ENCODE measurements at places on chromosomes 7 and 10.

DNA sequence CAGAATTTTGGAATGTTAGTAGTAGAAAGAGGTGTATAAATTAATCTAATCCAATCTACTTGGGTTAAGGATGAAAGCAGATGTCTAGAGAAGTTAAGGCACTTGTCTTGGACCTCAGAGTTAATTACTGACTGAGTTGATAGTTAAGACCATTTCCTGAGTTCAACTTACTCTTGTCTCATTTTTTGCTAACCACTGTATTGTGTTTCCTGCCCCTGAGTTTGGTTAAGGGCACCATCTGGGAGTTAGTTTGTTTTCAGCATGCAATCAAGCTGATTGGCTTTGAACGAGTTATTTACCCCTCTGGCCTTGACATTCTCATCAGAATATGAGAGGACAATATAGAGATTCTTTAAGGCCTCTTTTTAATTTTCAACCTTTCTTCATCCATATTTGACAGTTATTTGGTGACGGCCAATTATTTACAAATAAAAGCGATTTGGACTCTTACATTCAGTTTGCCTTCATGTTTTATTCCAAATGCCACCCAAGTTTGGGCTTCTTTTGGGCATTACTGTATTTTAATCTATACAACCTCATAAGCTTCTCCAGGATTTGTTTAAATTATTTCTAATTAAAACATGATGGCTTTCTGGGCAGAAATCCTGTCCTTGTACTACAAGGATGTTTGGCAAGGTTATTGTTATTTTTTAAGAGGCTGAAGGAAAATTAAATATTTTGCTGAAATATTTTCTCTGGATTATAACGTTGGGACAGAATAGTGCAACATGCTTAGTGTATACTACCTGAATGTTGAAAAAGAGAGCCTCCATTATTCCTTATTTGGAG is 225.0 kb downstream of the CACNB2 start:
- DNase-seq, result no peak

- no peak for DNase-seq
Observed at GRCh38 chr10:31774928-31775650, 153.5 kb downstream of the ARHGAP12 start.

DNA sequence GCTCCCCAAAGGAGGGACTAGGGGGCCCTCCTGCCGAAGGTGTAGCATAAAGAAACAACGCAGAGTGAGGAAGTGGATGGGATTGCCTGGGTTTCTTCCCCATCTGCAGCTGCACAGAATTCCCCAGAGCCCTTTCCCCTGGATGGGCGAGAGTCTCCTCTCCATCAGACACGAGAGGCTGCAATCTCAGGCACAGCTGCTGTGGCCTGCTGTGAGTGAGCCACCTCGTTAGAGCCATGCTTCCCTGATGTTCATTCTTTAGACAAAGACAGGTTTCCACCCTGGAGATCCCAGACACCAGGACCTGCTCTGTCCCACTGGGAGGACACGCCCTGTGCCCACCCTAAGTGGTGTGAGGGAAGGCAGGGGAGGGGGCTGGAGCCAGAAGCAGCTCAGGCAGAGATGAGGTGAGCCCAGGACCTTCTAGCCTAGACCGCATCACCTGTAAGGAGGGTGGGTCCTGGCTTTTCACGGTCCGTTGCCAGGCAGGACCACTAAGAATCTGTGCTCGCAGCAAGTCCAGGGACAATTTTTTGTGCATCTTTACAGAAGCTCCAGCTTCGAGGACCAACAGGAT is 268.6 kb upstream of the TCERG1L start:
- DNase-seq, result no peak

- no peak for DNase-seq
Observed at GRCh38 chr10:22761569-22762220, 47.3 kb upstream of the PIP4K2A start.

- no peak for DNase-seq
Observed at GRCh38 chr10:91284486-91285090, 64.1 kb downstream of the PCGF5 start.

DNA sequence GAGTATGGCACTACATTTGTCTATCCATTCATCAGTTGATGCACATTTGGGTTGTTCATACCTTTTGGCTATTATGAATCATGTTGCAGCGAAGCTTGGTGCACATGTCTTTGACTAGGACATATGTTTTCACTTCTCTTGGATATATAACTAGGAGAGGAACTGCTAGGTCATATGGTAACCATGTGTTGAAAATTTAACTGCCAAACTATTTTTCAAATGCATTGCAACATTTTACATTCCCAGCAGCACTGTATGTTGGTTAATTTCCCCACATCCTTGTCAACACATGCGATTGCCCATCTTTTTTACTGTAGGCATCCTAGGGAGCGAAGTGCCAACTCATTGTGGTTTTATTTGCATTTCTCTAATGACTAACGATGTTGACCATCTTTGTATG is 183.4 kb downstream of the PRKCQ start:
- DNase-seq, result no peak

- DNase-seq, result no peak
Observed at GRCh38 chr7:988426-988911, 5.5 kb downstream of the CYP2W1 start.

- DNase-seq, result no peak
Observed at GRCh38 chr10:74922921-74923320, 96.5 kb downstream of the KAT6B start.

- DNase-seq, result no peak
Observed at GRCh38 chr7:111718886-111719285, 156.6 kb upstream of the IMMP2L start.

DNA sequence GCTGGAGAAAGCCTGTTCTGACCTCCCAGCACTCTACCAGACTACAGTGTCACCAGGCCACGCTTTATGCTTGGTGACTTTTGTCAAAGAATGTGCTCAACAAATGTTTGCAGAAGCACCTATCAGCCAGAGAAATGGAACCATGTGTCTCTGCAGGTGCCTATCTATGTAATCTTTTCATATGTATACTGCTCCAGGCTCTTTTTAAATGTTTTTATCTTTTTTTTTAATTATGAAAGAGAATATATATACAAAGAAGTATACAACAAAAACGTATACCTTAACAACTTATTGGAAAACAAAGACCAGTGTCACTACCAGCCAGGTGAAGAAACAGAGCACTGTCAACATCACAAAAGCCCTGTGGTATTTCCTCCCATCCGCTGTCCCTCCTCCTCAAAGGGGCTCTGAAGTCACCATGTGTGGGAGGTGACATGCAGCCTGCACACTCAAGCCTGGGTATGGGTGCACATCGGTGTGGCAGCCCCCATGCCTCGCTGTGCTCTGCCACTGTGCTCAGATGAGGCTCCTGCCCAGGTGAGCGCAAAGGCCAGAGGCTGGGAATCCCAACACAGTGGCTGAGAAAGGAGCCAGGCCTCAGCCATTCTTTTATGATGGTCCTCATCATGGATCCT is 120.6 kb downstream of the CLEC2L start:
- no peak for DNase-seq

DNA sequence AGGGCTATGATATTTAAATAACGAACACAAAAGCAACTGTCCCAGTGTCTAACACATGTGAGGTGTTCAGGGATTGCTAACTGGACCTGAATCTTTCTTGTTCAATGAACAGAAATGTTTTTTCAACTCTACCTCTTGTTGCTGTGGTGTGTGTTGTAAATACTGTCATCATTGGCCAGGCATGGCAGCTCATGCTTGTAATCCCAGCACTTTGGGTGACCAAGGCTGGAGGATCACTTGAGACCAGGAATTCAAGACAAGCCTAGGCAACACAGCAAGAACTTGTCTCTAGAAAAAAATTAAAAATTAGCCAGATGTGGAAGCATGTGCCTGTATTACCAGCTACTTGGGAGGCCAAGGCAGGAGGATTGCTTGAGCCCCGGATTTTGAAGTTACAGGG is 1250.9 kb downstream of the TYW1 start:
- no peak for DNase-seq

DNA sequence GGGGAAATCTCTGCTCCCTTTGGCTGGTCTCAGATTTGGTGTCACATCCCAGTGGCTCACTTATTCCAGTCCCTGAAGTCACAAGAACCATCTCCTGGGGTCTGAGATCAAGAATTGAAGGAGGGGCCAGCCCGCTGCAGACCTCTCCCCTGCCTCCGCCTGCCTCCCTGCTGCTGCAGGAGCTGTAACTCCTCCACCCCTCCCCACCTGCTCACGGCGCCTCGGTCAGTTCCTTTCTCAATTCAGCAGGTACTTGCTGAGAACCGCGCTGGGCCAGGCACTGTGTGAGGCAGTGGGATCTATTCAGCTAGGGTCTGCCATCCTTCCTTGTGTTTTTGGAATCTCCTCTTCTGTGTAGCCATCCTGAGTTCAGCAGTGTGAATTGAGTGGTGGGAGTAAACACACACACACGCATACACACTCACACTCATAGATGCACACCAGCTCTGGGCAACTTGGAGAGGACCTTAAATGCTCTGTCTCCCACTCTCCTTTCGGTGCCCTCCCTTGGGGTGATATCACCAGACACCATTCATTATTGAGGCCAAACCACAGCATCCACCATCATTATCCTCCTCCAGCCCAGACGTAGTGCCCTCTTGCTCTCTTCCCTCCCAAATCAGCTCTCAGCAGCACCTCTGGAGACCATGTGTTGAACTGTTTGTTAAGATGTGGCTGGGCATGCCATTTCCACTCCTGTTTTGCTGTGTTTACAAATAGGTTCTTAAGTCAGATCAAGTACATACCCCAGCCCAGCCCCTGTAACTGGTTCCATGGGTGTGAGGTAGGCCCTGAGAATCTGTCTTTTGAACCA is 22.0 kb upstream of the ANKRD2 start:
- DNase-seq, result no peak

DNA sequence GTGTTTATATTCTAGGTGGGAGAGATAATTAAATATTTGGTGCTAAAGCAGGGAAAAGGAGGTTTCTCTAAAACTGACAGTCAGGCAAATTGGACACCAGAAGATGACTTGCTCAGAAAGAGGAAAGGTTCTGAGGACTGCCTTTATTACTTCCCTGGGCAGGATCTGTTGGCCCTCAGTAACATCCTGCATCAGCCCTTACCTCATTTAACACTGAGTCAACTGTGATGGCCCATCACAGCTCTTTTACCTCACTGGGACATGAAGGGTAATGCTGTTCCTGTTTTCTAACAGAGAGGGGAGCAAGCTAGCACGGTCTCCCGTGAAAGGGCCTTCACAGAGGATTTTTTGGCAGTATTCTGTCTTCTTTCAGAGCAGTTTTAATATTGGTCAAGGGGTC is 12.0 kb downstream of the PPP1R17 start:
- no peak for DNase-seq

- no peak for DNase-seq
Observed at GRCh38 chr7:10790910-10791309, 182.8 kb upstream of the PHF14 start.

GRCh38 chr7:121366852-121367431 is 29.2 kb downstream of the FAM3C start:
- peak; percentile 74 for DNase-seq

DNA sequence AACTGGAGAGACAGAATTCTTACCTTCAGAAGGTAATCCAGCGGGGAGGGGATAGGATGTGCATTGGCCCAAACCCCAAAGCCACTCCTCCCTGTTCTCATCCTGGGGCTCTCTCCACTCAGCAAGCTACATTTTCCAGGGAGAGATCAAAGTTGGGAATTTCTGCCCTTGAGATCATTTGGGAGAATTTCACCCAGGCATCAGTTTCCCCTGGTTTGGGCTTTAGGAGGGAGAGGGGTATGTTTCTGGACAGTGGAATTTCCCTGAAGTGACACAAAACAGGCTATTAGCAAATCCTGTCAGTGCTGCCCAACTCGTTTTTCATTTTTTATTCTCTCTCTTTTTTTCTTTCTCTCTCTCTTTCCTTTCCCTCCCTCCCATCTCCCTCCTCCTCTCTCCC is 35.7 kb downstream of the CYP17A1 start:
- no peak for DNase-seq

DNA sequence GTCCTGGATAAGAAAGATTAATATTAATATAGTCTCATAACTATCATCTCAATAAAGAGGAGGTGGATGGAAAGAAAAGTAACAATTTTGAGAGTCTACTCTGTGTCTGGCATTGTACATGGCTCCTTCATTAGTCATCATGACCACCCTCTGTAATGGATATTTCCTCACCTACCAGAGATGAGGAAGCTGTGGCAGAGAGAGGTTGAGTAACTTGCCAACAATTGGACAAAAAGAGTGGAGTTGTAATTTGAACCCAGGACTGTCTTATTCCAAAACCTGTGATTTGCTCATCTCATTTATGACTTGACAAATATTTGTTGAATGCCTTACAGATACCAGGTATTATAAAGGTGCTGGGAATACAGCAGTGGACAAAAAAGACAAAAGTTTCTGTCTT is 2.1 kb upstream of the IDE start:
- no peak for DNase-seq

DNA sequence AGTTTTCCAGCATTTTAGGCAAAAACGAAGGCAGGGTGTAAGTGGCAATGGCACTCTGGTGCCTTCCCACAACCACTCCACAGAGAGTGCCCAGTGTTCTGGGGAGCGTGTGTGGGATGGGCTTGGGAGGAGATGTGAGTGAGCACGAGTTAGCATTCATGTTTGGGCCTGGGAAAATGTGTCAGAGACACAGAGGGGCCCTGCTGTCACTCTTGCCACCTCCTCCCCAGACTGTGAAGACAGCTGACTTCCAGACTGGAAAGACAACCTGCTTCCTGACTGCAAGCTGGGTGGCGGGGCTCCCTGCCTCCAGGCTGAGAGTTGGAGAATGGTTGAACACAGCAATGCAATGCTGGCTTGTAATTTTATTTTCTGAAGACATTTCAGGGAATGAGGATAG is 454.5 kb upstream of the ZMIZ1 start:
- DNase-seq, result no peak

GRCh38 chr7:12569673-12570072 is 847 bp upstream of the SCIN start:
- no peak for DNase-seq

GRCh38 chr7:75623390-75624133 is 115.2 kb downstream of the HIP1 start:
- DNase-seq, result no peak

- no peak for DNase-seq
Observed at GRCh38 chr10:79052291-79053080, 16.3 kb upstream of the ZMIZ1 start.

- no peak for DNase-seq
Observed at GRCh38 chr10:79260811-79261740, 86.2 kb upstream of the PPIF start.

- peak; percentile 89 for DNase-seq
Observed at GRCh38 chr10:121927841-121928527, at the start of gene ATE1. Gene ATE1 (minus strand): TSS chr10:121928031. CDS start chr10:121927949, 82 bp downstream.

- no peak for DNase-seq
Observed at GRCh38 chr7:5406957-5407945, 16.4 kb downstream of the TNRC18 start.
